ENCODE measurements at places on chromosomes 16 and 17.

DNA sequence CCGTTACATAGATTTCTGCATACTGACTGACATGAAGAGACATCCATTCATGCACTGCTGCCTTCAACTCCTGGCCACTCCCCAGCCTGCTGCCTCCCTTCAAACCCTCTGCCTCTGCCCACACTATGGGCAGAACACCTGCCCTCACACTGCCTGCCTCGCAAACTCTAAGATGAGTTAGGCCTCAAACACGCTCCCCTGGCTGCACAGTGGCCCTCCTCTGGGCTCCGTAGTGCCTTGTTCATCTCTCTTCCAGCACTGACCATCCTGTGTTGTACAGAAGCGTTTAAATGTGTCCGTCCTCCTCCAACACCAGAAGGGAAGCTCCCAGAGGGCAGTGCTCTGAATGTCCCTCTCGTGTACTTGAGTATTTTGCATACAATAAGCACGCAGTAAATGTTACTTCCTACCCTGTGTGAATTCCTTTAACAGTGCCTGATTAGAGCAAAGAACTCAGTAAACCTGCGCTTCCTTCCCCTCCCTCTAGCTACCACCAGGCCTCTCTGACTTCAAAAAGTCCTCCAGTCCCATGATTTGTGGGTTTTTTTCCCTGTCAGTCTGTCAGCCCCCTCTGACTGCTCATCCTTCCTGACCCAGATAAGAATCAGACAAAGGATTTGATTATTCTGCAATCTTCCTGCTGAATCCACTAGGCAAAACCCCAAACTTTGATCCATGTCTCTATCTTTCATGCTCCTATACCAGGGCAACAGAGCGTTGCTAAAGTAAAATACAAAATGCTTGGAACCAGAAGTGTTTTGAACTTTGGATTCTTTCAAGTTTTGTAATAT is 3.9 kb downstream of the DHX33 start:
- DNase-seq: no peak

- DNase-seq: peak; percentile 62
Observed at GRCh38 chr16:4561596-4561995, 5.5 kb downstream of the C16orf96 start.

DNA sequence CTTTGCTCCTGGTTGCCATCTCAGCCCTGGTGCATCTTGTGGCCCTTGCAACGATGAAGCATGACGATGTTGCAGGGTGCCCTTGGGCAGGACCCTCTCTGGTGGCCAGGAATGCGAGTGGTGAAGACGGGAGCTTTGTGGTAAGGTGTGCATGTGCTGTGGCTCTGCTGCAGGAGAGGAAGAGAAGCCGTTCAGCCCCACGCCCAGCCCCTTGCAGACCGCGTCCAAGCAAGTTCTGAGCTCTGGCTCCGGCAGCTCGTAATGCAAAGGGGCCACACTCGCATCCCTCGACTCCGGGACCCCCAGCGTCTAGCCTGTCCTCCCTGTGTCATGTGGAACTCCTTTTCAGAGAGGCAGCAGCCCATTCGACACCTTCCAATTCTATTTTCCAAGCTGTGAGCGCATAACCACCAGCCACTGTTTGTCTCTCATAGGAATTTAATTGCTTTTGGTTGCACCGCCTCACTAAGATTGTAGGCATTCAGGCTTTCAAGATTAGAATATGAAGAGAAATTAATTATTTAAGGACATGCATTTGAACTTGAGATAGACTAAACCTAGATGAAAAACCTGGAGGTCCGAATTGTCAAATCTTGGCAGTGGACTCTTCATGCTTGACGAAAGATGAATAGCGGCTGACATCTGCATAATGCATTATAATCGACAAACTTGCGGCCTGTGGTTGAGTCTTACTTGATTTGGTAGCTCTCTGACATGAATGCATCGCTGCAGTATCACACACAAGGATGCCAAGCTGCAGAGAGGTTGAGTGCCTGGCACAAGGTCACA is 21.1 kb upstream of the KCNG4 start:
- peak; percentile 40 for DNase-seq

- DNase-seq: no peak
Observed at GRCh38 chr16:50306287-50306686, 39.9 kb downstream of the ADCY7 start.

GRCh38 chr16:31348579-31348978 is 6.4 kb upstream of the ITGAX start:
- no peak for DNase-seq

DNA sequence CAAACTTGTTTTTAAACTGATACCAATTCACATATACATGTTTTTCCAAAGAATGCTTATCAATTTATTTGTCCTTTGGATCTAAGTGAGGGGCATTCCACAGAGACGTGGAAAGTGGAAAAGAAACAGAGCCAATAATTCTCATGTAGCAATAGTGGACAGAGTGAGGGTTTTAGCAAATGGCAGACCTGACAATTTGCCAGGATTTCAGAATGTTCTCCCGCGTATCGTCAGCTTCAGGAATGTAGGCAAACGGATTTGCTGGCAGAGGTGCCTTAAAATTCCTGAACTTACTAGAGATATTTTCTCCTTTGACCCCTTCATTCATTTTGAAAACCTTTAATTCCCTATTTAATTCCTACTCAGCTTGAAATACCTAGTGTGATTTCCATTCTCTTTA is 193.4 kb upstream of the CPHXL start:
- no peak for DNase-seq

DNA sequence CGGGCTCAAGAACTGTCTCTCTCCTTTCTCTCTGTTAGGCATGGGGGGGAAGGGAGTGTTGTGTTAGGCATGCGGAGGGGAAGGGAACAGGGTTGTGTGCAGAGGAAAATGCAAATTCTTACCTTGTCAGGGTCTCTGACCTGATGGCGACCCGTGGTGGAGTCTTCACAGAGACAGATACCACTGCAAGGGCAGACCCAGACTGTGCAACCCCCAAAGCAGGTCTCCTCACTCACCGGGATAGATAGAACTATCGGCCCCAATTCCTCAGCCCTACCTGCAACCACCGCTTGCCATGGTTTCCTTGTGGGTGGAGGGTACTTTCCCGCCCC is 9.6 kb upstream of the MPP2 start:
- DNase-seq: no peak

- DNase-seq: no peak
Observed at GRCh38 chr16:24844101-24845030, 1.4 kb upstream of the SLC5A11 start.

- DNase-seq: peak; percentile 60
Observed at GRCh38 chr16:87661561-87661960, 59.3 kb downstream of the JPH3 start.

DNA sequence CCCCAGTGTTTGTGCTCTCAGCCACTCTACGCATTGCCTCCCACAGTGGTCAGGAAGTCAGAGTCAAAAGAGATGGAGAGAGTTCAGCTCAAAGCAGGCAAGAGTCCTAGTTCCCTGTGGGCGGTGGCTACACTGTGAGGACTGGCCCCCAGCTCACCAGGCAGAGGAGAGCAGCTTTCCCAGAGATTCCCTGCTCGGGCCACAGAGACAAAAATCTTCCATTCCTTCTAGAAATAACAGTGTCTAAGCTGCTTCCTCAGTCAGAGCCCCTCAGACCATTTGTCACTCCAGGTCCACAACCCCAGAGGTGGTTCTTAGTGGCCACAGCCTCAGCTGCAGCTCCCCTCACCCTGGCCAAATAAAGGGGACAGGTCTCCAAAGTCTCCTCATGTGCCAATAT is 263.0 kb upstream of the RPL38 start:
- no peak for DNase-seq

GRCh38 chr17:6930749-6931148 is 65.1 kb upstream of the ALOX12 start:
- DNase-seq: no peak

- no peak for DNase-seq
Observed at GRCh38 chr16:58843675-58844074, 109.6 kb upstream of the GOT2 start.

DNA sequence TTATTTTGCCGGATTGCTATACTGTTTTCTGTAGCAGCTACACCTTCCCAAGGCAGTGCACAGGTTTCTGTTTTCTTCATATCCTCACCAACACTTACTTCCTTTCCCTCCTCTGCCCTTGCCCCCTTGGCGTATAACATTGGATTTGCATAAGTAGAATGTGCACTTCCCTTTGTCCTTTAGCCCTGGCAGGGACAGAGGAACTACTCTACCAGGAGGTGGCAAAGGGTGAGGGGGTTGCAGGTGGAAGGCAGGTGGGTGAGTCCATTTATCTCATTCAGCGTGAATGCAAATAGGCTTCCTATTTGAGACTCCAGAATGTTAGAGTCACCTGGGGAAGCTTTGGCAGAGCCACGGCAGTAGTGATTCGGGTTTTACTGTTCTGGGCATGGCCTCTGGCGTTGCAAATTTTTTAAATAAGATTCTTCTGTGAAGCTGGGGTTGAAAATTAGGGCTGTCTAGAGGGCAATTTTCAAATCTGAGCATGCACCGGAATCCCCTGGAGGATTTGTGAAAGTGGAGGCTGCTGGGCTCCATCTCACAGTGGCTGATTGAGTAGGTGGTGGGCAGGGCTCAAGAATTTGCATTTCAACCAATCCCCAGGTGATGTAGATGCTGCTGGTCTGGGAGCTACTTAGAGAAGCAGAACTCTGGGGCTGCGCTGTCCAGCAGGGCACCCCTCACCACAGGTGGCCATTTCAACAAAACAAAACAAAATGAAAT is 84.7 kb downstream of the PLCG2 start:
- peak; percentile 19 for DNase-seq

Data from retina (tissue), 1 donor.